Natural killer cell (primary cell): ENCODE measurements at places on chromosomes 3 and 15.
A peak's percentile ranks its signal among the peaks of the same experiment; 100 is the strongest.

DNA sequence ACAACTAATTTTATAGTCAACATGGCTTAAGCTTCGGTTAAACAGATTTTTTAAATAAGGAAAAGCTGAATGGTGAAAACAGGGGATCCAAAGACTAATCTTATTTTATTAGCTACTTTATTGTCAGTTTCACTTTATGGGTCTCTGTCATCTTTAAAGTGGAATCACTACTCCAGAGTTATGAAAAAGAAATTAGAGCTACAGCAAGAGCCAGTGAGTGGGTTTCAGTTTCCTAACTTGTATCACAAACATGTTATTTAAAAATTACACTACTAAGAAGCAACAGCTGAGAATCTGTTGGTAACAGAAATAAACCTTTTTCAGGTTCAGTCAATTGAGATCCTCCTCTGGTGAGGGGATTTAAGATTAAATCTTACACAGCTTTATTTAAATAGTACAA, 10.0 kb downstream of the PHC3 start:
- H3K4me3 ChIP-seq = no peak overlapping the region
- no peak overlapping the region for H3K27ac ChIP-seq
- H3K4me1 ChIP-seq = peaks cover 3% of the 10 kb centered on the region
- no peak for DNase-seq
- no peaks in the 10 kb centered on the region for H3K27me3 ChIP-seq

DNA sequence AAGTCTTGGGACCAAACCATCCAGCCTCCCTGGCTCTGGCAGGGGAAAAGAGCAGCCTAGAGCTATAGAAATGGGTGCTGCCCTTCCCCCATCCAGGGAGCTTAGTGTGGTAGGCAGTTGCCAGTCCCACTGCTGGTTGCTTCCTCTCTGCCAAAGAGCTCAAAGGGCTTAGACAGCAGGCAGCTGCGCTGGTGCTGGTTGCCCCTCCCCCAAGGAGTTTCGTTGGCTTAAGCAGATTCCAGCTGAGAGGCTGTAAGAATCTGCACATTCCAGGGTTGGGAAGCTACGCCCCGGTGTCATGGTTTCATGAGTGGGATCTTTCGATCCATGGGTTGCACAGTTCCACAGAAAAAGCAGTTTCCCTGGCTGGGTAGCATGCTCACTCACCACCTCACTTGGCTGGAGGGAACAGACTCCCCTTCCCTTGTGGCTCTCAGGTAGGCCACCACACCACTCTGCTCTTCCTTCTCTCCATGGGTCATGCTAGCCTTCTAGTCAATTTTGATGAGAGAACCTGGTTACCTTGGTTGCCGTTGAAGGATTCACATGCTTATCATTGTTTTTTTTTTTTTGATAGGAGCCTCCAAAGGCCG, 195.1 kb downstream of the EPHA6 start:
- no peak for DNase-seq
- no peak overlapping the region for H3K27ac ChIP-seq
- H3K36me3 ChIP-seq = no peaks in the 10 kb centered on the region
- no peaks in the 10 kb centered on the region for H3K4me1 ChIP-seq
- no peak overlapping the region for H3K4me3 ChIP-seq
- no peaks in the 10 kb centered on the region for H3K27me3 ChIP-seq

GRCh38 chr3:16186086-16186485, 11.6 kb downstream of the GALNT15 start:
- no peak overlapping the region for H3K4me3 ChIP-seq
- no peaks in the 10 kb centered on the region for H3K4me1 ChIP-seq
- H3K27me3 ChIP-seq = no peaks in the 10 kb centered on the region
- H3K36me3 ChIP-seq = no peaks in the 10 kb centered on the region
- H3K27ac ChIP-seq = no peak overlapping the region

DNA sequence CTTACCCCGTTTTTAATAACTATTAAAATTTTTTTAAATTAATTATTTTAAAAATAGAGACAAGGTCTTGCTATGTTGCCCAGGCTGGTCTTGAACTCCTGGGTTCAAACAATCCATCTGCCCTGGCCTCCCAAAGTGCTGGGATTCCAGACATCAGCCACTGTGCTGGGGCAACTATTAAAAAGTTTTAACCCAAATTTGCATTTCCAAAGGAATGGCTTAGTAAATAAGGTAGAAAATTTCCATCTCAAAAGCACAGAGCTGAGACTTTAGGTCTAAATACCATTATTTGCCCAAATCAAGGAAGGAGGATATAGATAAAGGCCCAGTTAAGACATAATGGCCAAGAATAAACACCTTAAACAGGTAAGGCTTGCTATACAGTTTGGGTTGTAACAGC, 56.4 kb downstream of the MINDY4B start:
- H3K27me3 ChIP-seq = no peaks in the 10 kb centered on the region
- DNase-seq = no peak
- H3K27ac ChIP-seq = no peak overlapping the region
- no peaks in the 10 kb centered on the region for H3K4me1 ChIP-seq

GRCh38 chr3:122562923-122563716, 980 bp downstream of the PARP9 start:
- peak overlapping the region; percentile 77 for H3K4me3 ChIP-seq
- peaks cover 34% of the 10 kb centered on the region for H3K4me1 ChIP-seq
- DNase-seq = no peak

DNA sequence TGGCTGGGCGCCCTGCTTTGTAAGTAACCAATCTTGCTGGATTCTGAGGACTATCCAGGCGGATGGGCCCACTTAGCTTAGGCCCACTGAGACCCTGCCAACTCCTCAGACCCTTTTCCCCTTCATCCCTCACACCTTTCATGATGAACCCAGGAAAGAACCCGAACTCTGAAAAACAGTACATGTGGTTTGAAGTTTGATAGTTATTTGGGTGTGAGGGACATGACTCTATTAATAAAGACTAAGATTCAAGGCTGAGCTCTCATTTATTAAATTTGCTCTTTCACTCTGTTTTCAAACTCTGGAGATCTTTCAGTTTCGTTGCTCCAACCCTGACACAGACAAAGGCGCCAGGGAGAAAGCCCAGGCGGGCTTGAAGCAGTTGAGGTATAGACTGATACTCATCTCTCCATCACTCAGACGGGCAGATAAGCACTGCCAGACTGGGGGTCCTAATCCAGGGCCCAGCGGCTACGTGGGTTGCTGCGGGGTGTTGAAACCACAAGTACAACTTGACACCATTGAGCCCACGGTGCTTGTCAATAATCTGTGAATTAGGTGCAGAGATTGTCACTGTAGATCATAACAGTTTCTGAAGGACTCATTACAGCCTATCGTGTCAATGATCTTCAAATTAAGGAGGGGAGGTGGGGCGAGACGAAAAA, 7.2 kb upstream of the SOX2 start:
- H3K4me3 ChIP-seq = no peak overlapping the region
- no peak for DNase-seq
- H3K4me1 ChIP-seq = peaks cover 11% of the 10 kb centered on the region
- no peak overlapping the region for H3K27ac ChIP-seq
- H3K27me3 ChIP-seq = peaks cover 70% of the 10 kb centered on the region

DNA sequence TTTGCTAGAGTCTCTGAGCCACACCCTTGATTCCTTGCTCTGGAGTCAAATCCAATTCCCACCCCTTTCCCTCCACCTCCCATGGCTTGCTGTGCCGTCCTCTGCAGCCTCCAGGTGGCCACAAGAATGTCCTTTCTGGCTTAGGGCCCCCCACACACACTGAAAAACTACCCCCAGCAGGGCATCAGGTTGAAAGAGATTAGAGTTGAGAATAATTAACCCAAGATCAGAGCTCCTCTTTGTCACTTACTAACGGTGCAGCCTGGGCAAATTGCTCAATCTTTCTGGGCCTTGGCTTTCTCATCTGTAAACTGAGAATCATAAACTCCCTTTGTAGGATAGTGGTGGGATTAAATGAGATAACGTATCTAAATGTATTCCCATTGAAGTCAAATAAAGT, 78.5 kb downstream of the MRPL46 start:
- no peak overlapping the region for H3K4me3 ChIP-seq
- no peaks in the 10 kb centered on the region for H3K27me3 ChIP-seq
- H3K27ac ChIP-seq = no peak overlapping the region
- no peaks in the 10 kb centered on the region for H3K36me3 ChIP-seq
- no peak for DNase-seq

DNA sequence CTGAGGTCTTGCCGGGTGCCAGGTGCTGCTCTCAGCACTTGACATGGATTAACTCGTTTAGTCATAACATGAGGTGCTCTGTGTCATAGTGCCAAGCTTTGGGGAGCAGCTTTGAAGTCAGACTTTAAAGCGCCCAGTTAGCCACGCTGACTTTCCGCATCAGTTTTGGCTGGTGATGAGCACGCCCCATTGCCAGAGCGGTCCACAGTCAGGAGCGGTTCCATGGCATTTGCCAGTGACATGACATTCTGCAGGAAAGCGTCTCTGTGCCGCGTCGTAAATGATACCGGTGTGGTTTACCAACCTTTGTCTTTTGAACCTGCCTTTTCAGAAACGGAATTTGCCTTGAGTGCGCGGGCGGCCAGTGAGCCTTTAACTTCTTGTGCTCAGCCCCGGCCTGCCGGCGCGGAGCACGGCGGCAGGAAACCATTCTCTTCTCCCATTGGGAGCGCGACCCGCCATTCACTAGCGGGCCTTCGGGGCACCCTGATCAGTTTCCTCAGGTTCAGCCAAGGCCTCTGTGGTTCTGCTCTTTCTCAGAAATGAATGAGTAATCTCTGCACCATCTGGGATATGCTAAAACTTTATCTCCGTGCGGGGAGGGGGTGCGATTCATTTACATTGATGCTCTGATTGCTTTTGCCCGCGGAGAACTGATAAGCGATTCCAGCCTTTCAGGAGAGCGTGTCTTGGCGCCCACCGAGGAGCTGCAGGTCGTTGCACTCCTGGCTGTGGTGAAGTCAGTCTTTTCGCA, 1.7 kb upstream of the SLC2A2 start:
- H3K27ac ChIP-seq = no peak overlapping the region
- H3K27me3 ChIP-seq = peaks cover 6% of the 10 kb centered on the region
- H3K4me3 ChIP-seq = no peak overlapping the region
- H3K4me1 ChIP-seq = peaks cover 17% of the 10 kb centered on the region

DNA sequence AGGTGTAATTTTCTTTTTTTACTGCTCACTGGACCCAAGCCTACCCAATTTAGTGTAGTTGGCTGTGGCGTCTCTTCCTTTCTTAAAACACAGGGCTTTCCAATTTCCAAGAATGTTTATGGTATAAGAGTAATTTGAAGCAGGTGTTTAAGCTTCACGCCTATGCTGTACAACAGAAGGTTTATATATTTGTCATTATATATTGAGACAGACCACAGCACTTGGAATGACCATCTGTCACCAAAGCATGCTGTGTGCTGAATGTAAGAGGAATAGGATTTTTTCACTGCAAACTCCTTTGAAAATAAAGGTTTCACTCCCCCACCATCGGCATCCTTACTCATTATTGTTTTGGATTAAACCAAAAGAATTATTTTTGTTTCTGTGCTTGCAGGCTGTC, 325.7 kb downstream of the OTOL1 start:
- H3K4me1 ChIP-seq = no peaks in the 10 kb centered on the region
- no peaks in the 10 kb centered on the region for H3K27me3 ChIP-seq
- no peak overlapping the region for H3K27ac ChIP-seq

DNA sequence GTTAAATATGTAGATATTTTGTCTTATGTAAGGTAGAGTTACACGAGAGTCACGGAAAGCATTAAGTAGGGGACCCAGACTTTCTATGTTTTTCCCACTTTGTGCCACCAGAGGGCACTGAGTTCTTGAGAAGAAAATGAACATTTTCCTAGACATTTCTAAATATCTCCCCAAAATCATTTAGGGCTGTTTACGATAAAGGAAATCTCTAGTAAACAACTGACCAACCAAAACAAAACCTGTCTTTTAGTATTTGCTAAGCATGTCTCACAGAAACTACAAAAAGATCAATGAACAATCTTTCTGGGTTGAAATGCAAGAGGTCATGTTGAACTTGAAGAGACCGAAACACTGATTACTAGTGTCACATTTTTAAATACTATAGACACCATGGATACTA, 16.1 kb downstream of the POU1F1 start:
- no peaks in the 10 kb centered on the region for H3K4me1 ChIP-seq
- H3K27ac ChIP-seq = no peak overlapping the region
- no peak for DNase-seq
- no peaks in the 10 kb centered on the region for H3K27me3 ChIP-seq

DNA sequence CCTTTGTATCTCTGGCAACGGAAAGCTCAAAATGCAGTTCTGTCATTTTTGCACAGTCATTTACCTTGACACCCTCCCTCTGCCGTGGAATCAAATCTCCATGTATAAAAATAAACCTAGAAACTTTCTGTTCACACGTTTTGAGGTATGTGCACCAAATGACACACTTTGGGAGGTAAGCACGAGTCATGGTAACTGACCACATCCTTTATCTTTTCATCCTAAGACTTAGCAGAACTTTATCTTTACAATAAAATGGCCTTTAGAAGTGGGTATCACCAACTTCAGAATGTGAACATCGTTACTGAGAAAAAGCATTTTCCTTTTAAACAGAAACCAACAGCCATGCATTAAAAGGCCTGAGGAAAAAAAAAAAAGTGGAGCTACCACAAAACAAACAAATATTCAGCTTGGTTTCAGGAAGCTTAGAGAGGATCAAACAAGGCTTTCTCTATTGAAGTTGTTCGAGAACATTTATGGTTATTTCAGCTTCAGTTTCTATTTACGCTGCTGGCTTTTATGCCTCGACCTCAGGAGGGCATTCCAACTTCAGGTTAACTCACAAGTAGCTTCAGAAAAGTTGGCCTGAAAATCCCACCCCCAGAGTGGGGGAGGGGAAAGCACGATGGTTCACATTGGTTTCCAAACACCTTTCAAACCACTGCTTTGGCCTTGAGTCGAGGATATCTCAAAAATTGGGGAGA, 171.1 kb upstream of the ICE2 start:
- no peaks in the 10 kb centered on the region for H3K36me3 ChIP-seq
- no peaks in the 10 kb centered on the region for H3K27me3 ChIP-seq
- H3K4me1 ChIP-seq = peaks cover 23% of the 10 kb centered on the region
- peak overlapping the region; percentile 54 for H3K27ac ChIP-seq
- peak; percentile 82 for DNase-seq

DNA sequence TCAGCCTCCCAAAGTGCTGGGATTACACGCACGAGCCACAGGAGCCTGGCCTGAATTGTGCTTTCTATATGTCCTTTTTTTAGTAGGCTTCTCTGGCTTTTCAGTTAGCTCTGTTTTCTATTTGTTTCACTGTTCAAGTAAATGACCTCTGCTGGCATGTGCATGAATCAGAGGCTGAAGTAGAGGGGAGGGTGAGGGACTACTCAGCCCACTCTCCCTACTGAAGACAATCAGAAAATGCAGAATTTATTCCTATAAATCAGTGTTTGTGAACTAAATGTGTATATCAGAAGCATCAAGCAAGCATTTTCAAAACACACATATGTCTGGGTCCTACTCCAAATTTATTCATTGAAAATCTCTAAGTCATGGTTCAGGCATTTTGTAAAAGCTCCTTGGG, 45.0 kb downstream of the ZMAT3 start:
- H3K36me3 ChIP-seq = peaks cover 10% of the 10 kb centered on the region
- no peaks in the 10 kb centered on the region for H3K4me1 ChIP-seq
- H3K27me3 ChIP-seq = no peaks in the 10 kb centered on the region
- no peak overlapping the region for H3K27ac ChIP-seq
- DNase-seq = no peak
